PC-9 (cell line): ENCODE measurements at places on chromosomes 2 and 18. TPM values are rescaled to one million over a fixed set of nuclear protein-coding genes. Genes with fewer than 3 reads are reported as not detected.

- no peak for DNase-seq
Observed at GRCh38 chr2:25315316-25315680, 26.4 kb downstream of the DNMT3A start.

DNA sequence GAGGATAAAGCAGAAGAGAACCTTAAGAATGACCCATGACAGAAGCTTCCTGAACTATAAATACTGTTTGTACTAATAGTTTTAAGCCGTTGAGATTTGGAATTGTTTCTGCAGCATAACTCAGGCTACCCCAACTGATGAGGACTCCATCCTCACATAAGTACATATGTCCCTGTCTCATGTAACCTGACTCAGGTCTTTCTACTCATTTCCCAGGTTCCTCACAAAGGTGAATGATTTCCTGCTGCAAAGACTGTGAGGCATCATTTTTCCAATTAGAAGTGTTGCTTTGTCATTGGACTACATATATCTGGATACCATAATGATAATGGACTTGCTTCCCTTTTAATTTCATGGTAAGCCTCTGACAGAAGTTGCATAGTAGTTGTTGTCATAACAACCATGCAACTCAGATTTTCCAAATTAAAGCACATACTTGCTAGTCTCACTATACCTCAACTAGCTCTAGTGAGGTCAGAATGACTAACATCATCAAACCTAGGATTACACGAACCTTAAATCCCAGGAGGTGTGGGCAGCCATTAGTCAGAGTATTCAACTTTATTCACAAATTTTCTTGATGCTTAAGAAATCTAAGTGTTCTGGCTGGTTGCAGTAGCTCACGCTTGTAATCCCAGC is 38.0 kb upstream of the NEDD4L start:
- no peak for DNase-seq

DNA sequence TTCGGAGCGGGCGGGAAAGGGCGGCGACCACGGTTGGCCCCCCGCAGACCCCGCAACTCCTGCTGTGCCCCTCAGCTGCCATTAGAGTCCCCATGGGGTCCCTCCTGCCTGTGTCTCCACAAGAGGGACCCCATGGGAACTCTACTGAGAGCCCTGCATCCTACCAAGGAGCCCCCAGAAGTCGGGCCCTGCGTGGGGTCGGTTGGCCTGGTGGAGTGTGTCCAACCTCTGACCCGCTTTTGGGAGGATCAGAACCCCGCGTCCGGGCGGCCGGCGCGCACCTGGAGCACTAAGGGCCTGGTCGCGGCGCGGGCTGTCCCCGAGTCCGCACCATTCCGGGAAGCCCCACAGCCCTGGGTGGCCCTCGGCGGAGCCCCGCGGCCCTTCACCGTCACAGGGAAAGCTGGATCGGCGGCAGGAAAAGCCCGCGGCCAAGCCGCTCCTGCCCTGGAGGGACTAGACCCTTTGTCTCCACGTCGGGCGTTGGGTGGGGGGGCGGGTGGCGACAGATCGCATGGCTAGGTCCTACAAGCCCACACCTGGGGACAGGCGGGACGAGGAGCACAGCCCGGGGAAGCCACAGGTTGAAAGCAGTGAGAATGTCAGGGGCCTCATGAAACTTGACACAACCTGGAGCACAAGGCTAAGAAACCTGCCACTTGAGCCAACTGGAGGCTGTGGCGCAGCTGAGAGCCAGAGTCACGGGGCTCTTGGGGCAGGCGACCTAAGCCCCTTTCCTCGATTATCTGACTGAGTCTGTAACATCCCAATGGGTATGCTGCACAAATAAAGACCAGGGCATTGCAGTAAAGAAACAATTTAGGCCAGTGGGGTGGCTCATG is 11.2 kb upstream of the CXXC1 start:
- no peak for DNase-seq

Gene GPC1
- 302 and 319 TPM in 2 replicates for total RNA-seq
